Stimulated activated CD8-positive, alpha-beta memory T cell treated with anti-CD3 and anti-CD28 coated beads, Interleukin-7, amount 100 ng/mL, for 24 hours (primary cell): ENCODE measurements at places on chromosomes 11 and 22.

DNA sequence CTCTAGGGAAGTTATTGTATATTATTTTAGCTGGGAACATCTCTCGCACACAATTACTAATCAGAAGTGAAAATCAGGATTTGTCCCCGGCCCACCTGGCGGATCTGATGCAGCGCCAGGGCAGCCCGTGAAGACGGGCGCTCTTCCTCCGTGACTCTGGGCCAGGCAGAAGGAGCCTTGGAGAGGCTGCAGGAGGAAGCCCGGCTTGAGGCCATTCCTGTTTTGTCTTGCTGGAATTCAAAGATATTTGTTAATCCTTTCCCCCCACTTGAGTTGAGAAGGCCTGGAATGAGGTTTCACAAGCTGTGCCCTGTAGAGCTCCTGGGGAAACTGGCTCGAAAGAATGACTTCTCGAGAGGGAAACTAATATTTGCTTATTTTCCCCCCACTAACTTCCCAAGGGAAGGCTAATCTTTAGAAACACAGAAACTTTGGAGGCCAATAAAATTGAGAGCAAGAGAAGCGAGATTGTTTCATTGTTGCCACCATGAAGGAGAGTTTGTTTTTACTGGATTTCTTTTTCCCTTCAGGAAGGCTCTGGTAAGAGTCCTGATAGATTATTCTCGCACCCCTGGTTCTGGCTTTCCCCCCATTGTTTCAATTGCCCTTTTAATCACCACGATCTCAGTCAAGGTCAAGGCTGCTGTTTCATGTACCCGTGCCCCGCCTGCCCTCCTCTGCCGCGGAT is 92.8 kb upstream of the SEPTIN5 start:
- no peak for DNase-seq

DNA sequence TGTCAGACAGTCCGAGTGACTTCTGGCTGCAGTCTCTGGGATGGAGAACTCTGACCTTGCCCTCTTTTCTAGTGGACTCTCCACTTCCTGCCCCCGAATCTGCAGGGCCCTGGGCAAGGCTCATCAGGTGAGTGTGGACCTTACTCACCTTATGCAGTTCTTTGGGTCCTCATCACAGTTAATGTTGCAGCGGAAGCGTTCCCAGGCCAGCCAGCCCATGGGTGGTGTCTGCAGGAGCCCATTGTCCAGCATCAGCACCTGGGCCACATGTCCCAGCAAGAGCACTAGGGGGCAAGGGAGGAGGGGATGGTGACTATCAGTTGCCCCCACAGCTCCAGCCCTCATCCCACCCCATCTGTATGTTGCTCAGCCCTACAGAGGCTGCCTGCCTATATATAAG is 2.3 kb downstream of the NAGA start:
- no peak for DNase-seq

DNA sequence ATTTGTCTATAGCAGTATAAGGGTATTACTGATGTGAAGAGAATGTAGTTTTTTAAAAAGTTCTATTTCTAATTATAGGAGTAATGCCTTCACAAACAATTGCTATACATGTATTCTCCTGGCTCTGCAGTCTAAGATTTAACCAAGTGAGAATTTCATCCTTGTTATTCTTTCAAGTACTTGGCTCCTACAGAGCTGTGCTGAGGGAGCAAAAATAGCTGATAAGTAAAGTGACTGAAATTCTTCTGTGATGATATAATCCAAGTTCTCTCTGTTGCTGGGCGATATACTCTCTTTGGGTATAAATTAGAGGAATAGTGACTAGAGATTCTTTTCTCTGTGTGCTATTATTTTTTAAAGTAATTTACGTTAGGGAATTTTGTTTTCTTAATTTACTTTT is 68.0 kb downstream of the PGR start:
- no peak for DNase-seq

GRCh38 chr11:1197886-1198560 is 24.8 kb upstream of the MUC5B start:
- DNase-seq: no peak

GRCh38 chr22:36208162-36208765 is 6.7 kb upstream of the APOL4 start:
- no peak for DNase-seq

GRCh38 chr11:14411818-14412217 is 52.8 kb upstream of the RRAS2 start:
- DNase-seq: no peak

- DNase-seq: no peak
Observed at GRCh38 chr22:37415210-37415609, 12.1 kb downstream of the ELFN2 start.

DNA sequence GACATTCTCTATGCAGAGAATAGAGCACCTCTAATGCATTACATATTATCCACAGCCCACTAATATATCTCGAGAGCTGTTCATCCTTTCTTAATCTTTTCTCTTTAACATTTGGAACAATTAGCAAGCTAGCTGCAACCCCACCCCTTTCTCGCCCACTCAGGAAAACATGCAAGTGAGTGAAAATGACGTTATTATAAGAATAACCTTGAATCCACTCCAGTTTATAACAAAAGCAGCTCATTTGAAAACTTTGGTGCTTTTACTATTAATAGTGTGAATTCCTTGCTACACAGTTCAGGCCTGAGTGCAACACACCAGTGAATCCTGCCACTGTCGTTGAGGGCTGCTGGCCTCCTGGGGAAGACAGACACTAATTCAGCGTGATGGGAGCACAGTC is 63.3 kb upstream of the BMAL1 start:
- DNase-seq: no peak

DNA sequence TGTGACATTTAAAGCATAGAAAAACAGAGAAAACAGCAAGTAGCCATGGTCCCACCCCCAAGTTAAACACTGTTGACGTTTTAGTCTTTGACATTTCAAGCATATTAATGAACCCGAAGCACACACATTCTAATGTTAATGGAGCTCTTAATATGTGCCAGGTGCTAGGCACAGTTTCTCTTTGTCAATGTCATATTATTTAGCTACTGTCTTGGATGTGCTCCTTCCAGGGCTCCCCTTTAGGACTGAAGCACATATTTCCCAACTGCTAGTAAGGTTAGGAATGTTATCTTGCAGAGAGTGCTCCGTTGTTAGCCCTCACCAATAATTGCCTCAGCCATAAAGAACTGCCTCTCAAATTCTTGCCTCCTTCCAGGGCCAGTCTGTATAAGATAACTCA is 716.6 kb upstream of the TENM4 start:
- DNase-seq: no peak

- no peak for DNase-seq
Observed at GRCh38 chr11:120893440-120894201, 130.3 kb upstream of the TBCEL start.

GRCh38 chr11:132610216-132610615 is 922.1 kb downstream of the OPCML start:
- DNase-seq: no peak

GRCh38 chr11:35962369-35963138 is 18.7 kb downstream of the LDLRAD3 start:
- DNase-seq: no peak

- DNase-seq: peak; percentile 62
Observed at GRCh38 chr22:46563381-46564083, 26.1 kb upstream of the CELSR1 start.

- DNase-seq: no peak
Observed at GRCh38 chr11:76292583-76293188, 86.4 kb upstream of the WNT11 start.

DNA sequence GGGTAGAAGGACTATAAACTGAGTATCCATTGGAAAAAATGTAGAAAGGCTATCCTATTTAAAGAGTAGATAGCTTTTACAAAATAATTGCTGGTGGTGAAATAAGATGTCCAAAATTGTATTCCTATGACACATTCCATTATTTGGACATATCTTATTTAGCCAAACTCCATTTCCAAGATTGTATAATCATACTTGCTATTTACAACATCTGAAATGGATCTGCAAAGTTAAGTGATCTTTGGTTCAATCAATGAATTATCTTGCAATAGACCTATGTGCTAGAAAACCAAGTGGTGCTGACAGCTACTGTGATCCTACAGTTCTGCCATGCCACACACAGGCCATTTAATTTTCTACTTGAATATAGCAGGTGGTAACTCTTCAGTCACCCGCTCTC is 11.0 kb upstream of the BLID start:
- DNase-seq: no peak

- no peak for DNase-seq
Observed at GRCh38 chr11:72353861-72354260, 80.5 kb downstream of the CLPB start.

- DNase-seq: no peak
Observed at GRCh38 chr11:86702220-86702983, 30.0 kb upstream of the ME3 start.

GRCh38 chr11:69234740-69235710 is 58.9 kb upstream of the MYEOV start:
- no peak for DNase-seq

- DNase-seq: no peak
Observed at GRCh38 chr11:74839971-74840370, 91.3 kb downstream of the RNF169 start.

DNA sequence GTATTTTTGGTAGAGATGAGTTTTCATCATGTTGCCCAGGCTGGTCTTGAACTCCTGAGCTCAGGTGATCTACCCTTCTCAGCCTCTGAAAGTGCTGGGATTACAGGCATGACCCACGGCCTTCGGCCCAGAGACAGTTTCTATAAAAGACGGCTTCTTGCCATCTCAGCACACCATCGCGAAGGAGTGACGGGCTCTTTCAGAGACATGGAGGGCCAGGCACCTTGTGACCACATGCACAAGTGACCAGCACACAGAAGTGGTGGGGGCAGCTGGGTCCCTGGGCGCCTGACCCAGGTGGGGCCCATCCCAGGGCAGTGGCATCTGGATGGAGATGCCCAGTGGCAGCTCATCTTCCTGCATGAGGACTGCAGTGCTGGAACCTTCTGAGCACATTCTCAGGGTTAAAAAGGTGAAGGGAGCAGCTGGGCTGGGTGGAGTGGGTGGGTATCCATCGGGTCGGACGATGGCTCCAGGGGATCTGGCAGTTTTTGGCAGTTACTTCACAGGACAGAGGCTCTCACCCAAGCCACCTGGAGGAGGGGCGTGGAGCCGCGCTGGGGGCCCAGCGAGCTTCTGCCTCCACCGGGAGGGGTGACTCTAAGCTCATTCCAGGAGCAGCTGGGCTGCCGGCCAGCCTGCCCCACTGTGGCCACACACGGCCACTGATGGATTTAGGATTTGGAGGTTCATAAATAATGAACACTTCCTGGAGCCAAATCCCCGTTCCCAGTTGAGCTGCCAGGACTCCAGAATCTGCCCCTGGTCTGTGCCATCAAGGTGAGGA is 373.0 kb downstream of the CTTN start:
- no peak for DNase-seq

- DNase-seq: no peak
Observed at GRCh38 chr22:17898375-17898774, 124.1 kb upstream of the BID start.

- no peak for DNase-seq
Observed at GRCh38 chr11:63869171-63869591, 30.3 kb downstream of the MARK2 start.

- DNase-seq: no peak
Observed at GRCh38 chr22:26483043-26483438, 542 bp downstream of the HPS4 start.

DNA sequence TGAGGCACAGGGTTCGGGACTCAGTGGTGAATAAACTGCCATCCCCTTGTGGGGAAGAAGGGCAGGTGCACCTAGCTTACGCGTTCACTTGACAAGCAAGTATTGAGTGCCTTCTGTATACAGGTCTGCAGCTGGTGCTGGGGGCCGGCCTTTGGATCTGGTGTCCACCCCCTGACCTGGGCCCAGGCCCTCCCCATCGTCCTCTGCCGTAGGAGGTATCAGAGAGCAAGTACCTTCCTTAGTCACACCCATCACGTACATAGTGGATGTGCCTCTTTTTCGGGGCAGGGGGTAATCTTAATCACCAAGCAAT is 53.3 kb downstream of the SMIM38 start:
- no peak for DNase-seq

- no peak for DNase-seq
Observed at GRCh38 chr11:65898656-65899355, 1.4 kb downstream of the FOSL1 start.
